ENCODE measurements at places on chromosomes 1 and 21.
A peak's percentile ranks its signal among the peaks of the same experiment; 100 is the strongest.

- DNase-seq: no peak
Observed at GRCh38 chr1:155760751-155761475, 72.0 kb downstream of the DAP3 start.

- no peak for DNase-seq
Observed at GRCh38 chr21:17370916-17371315, 141.9 kb upstream of the CXADR start.

- DNase-seq: no peak
Observed at GRCh38 chr1:79744746-79745145, 738.2 kb upstream of the ADGRL4 start.

DNA sequence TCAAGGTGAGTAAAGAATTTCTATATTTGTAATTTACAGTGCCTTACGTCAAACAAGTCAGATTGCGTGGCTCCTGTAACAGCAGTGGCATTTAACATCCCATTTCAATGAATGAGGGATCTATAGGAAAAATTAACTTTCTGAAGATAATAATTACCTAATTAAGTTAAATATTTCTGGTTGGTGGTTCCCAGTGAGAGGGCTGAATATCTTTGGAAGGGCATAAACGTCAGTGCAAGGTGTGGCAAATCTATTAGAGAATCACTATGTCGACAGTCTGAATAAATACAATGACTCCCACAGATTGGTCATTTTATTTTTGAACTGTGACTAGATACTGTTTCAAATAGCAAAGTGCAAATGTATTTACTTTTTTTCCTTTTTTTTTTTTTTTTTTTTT is 80.0 kb downstream of the S1PR1 start:
- no peak for DNase-seq

GRCh38 chr1:99599678-99600175 is 46.2 kb upstream of the PALMD start:
- no peak for DNase-seq

DNA sequence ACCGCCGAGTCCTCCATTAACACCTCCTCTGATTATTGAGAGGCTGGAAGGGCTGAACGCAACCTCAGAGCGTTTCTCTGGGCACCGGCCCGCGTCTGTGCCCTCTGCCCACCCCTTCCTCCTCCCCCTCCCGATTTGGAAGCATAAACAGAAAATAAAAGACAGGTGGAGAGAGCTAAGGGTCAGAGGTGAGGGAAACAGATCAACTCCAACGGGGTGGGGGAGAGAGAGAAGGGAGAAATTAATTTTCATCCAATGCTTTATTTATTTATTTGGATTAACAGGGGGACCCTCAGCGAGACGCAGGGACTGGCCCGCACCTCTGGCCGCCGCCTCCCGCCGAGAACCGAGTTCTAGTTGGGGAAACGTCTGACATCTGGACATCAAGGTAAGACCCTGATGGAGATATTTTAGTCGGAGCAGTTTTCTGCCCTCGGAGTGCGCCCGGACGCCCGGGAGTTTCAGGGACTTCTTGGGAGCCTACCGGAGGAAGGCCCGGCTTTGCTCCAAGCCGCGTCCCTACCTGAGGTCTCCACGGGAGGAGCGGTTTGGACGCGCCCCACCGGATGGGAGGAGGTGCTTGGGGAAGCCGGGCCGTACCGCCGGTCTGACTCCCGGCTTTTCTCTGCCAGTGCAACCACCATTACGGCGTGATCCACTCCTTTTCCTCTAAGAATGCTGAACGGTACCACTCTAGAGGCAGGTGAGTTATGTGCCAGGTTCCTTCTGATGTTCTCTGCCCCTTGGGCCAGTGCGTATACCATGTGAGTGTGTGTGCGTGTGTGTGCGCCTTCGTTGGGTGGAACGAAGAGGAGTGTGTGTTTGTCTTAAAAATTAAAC is 5.1 kb upstream of the LHX9 start:
- DNase-seq: peak; percentile 14

GRCh38 chr1:23558140-23558871 is 995 bp downstream of the ID3 start:
- DNase-seq: no peak

DNA sequence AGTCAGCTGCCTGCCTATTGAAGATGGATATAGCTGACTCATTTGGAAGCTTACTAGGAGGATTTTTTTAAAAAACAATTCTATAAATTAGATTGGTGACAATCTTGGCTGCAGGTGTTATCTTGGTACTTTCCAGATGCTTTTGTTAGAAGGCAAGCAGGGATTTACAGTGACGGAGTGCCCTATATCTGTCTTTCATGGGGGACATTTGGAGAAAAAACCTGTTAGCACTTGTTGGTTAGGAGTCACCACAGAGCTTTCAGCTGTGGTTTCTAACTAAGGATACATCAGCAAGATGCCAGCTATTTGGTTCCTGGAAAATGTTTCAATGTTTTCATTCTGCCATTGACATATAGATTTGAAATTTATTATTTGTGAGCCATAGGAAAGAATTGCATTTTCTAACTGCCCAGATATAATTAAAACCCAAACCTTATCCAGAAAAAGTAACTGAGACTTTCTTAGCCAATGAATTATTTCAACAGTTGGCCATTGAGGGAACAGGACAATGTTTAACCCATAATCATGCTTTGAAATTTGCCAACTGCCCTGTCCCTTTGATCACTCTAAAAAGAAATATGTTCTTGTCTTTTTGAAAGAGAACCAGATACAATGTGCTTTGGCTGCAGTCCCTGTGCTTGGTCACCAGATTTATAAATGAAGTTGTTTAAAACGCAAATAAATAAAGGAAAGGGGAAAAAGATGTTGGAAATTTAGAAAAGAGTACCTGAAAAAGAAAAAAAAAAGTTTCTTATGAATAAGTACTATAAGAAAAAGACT is 761.0 kb upstream of the CXADR start:
- no peak for DNase-seq

- DNase-seq: no peak
Observed at GRCh38 chr1:33393524-33393923, 37.4 kb downstream of the PHC2 start.

GRCh38 chr1:9776685-9777084 is 47.1 kb downstream of the CLSTN1 start:
- no peak for DNase-seq

DNA sequence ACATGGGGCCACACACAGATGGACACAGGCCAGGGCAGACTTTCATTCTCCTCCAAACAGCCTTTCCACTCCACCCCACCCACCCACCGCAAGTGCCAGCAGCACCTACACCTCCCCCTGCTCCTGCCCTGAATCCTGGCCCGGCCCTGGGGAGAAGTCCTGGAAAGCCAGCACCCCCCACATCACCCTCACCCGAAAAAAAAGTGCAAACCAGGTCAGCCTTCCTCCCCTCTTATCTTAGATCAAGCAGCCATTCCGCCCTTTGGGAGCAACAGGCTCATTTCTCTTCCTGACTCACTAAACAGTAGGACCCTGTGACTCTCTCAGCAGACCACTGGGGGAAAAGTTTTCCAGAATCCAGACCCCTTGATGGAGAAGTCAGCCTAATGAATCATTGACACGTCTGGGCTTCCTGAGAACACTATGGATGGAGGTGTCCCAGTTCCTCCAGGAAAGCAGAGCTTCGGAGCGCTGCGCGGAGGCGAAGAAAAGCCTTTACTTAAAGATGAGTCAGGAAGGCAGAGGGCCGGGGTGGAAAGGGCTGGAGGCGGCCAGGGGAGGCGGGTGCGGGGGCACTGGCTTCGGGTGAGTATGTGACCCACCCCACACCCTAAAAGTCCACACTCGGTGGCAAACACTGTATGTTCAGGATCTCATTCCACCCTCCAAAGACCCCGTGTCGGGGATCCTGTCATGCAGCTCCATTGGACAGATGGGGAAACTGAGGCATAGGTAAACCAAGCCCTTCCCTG is 588.7 kb downstream of the MATN1 start:
- no peak for DNase-seq

DNA sequence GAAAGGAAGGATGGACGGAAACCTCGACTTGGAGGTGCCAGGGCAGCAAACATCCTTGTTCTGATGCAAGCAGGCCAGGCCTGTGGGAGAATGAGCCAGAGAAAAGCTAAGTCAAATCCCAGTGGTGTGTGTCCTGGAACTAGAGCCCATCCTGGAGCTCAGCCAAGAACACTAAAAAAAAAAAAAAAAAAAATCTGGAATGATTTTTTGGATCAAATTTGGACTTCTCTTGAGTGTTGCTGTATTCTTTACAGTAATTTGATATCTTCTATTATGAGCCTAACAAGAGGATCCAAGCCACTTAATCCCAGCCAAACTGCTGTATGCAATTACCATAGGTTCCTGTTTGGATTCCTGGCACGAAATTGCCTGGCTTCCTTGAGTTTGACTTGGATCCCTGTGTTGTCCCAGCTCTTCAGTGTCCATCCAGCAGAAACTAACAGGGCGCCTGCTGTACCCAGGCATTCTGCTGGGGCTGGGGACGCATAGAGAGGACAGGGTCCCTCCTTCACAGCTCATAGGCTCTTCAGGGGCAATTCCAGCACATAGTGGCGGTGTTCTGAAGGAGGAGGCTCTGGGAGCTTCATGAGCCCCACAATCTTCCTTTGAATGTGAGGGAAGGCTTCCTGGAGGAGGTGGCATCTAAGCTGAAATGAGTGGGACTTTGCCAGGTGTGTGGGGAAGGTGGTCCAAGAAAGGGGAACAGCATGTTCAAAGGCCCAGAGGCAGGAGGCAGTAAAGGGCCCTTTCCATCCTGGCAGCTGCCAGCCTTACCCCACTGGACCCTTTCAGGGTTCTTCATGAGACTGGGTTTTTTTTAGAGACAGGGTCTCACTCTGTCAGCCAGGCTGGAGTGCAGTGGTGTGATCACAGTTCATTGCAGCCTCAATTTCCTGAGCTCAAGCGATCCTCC is 24.7 kb downstream of the EPHX1 start:
- DNase-seq: no peak

DNA sequence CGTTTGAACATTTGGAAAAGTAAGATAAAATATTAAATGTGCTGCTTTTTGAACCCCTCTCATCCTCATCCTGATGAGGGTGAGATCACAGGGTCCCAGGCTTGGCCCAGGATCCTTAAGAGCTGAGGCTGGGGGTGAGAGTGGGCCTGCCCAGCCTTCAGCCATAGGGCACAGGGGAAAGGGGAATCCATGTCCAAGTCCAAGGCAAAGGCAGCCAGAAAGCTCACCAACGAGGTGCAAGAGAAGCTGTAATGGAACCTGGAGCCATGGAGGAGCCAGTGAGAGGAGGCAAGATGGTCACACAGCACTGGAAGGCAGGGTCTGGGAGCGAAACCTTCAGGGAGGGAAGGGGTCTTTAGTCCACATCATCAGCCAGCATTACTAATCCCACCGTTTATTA is 191.9 kb downstream of the RRAGC start:
- no peak for DNase-seq

GRCh38 chr1:17488995-17489767 is 49.7 kb upstream of the RCC2 start:
- no peak for DNase-seq

DNA sequence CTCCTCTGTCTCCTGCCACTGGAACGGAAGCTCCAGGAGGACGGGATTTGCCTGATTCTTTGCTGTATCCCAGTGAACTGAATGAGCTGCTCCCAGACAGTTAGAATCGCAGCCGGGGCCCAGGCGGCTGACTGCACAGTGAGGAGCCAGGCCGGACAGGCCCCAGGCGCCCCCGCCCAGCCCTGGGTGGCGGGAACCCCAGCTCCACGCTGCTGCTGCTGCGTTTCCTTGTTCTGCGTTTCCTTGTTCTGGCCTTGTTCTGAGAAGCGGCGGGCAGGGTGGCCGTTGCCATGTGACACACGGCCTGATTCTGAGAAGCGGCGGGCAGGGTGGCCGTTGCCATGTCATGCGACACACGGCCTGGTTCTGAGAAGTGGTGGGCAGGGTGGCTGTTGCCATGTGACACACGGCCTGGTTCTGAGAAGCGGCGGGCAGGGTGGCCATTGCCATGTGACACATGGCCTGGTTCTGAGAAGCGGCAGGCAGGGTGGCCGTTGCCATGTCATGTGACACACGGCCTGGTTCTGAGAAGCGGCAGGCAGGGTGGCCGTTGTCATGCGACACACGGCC is 56.2 kb downstream of the SLC37A1 start:
- DNase-seq: no peak

GRCh38 chr1:101003012-101003650 is 22.5 kb downstream of the DPH5 start:
- no peak for DNase-seq

- DNase-seq: no peak
Observed at GRCh38 chr1:168491527-168492164, 52.2 kb downstream of the XCL2 start.

DNA sequence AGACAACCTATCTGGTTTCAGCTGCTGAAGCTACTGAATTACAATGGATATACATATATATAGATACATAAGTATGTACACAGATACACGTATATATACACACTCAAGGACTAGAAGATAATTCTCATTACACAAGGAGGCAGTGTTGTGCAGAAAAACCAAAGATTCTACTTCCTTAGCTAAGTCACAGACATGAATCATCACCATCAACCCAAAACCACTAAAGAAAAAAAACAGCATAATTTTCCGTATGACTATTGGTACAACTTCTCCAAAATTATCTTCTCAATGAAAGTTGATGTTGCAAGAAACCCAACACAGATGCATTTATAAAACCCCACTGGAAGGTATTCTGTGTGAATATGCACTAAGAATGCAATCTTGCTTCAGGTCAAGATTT is 36.8 kb upstream of the RPF1 start:
- no peak for DNase-seq
